Activated T-cell treated with anti-CD3 and anti-CD28 coated beads for 1 hour (primary cell): ENCODE measurements at places on chromosomes 5 and 9.

- no peak for DNase-seq
These were observed 325.2 kb downstream of the BRINP1 start for GRCh38 chr9:119043996-119044395.

DNA sequence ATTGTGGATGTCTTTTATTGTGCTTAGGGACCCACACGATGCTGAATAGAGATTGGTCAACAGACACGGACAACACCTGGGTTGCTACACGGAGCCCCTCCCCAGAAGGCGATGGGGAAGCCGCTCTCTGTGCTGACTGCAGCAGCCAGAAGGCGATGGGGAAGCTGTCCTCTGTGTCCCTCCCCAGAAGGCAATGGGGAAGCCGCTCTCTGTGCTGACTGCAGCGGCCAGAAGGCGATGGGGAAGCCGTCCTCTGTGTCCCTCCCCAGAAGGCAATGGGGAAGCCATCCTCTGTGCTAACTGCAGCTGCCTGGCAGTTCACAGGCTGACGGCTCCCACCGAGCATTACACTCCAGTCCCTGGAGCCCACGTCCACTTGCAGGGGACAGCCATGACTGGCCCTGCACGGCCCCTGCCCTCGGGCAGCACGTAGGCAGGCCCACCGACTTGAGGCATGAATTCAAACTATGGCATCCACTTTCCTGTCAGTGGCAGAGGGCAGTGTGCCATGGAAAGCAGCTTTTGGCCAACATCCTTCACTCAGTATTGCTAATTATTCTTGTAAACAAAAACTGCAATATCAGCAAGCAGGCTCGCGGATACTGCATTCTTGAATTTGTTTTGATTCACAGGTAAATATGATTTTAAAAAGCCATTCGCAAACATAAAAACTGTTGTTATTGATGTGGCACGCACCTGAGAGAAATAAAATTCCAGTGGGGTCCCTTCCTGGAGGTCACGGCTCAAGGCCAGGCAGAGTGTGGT, 48.1 kb upstream of the CLPTM1L start:
- DNase-seq, result no peak

DNA sequence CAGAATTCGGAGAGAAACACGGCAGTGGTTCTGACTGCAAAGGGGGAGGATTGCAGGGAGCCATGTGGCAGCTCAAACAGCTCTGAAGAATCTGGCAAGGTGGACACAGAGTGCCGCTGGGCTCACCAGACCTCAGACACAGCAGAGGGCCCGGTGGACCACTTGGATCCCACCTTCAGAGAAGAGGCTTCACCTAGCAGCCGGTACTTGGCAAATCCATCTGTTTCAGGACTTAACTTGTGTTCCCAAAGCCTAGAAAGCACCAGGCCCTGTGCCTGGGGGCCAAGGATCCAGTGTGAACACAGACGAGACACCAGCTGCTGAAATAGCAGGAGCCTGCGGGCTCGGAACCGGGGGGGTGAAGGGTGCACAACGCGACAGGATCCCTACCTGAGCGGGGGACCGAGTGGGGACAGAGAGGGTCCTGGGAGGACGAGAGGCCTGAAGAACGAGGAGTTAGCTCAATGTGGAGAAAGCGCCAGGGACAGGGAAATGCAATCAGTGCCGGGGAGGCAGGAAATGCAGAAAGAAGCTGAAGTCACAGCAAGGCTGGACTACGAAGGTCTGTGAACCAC, 44.6 kb downstream of the BTNL9 start:
- DNase-seq, result no peak

DNA sequence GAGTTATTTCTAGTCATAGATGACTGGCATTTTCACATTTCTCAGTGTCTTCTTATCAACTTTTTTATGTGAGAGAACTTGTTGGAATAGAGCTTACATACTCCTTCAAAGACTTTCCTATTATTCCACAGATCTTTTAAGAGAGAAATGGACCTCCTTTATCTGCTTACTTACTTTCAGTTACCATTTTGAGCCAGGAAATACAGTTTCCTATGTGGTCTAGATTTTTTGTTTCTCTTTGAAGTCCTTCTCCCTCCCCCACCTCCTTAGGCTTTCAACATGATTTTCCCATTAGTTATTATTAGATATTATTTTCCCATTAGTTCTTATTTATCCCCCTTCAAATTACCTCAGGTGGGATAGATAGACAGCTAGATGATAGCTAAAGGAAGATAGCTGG, 289.1 kb upstream of the ITGA1 start:
- DNase-seq, result no peak

GRCh38 chr9:18451406-18451805, 22.5 kb upstream of the ADAMTSL1 start:
- DNase-seq, result no peak

DNA sequence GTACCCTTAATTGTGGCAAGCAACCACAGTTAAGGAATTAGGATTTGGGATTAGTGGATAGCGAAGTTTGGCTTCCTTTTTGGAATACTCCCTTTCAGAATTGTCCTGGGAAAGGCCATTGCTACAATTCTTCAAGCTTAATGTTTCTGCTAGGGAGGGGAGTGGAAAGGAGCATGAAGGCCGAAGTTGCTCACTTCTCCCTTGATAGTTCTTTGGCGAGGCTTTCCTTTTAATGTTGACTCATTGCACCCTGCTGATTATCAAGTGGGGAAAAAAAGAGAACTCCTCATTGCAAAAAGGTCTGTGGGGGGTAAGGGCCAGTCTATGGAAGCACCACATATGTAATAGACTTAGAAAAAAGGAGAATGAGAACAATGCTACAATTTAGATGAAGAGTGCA, 30.7 kb downstream of the GRIN3A start:
- DNase-seq, result no peak

DNA sequence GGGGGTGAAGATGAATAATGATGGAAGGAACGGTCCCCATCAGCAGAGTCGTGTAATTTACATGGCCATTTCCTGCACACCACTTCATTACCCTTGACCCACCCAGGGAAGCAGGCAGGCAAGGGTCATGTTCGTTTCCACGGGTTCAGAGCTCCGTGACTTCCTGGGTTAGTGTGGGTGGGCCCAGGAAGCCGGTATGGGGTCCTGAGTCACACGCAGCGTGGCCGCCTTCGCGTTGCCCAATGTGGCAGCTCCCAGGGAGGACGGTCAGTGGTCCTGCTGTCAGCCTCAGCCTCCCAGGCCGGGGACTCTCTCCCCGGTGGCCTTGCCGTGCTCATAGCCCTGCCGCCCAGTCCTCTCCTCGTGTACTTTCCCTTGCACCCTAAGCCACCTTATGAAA, 5.1 kb upstream of the TERT start:
- no peak for DNase-seq

- DNase-seq, result no peak
These were observed 7.8 kb downstream of the RMI1 start for GRCh38 chr9:83988411-83988810.

GRCh38 chr5:151238303-151238741, 14.4 kb upstream of the CCDC69 start:
- DNase-seq, result no peak

DNA sequence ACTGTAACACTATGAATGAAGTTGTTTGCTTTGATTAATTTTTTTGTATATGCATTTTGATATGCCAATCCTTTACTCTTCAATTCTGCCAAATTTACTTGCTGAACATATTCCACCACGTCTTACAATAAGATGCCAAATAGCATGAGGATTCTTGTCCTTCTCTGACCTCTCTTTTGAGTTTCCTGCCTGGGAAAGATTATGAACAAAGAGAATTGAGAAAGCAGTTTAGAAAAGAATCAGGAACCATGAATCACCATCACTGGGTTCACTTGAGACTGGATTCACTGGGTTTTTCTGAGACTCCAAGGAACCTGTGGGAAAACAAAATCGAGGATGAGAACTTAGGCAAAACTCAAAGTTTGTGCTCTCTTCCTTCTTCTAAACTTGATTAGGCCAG, 256.5 kb downstream of the CETN3 start:
- DNase-seq, result no peak

- DNase-seq, result no peak
These were observed 182.2 kb downstream of the AOPEP start for GRCh38 chr9:94908583-94909249.

- DNase-seq, result peak; percentile 24
These were observed 525.6 kb downstream of the PDE4D start for GRCh38 chr5:59367791-59368394.

GRCh38 chr9:36603006-36603405, 30.3 kb downstream of the MELK start:
- no peak for DNase-seq

GRCh38 chr5:37847978-37848425, 8.2 kb upstream of the GDNF start:
- DNase-seq, result no peak

GRCh38 chr9:124000784-124001457, 10.6 kb upstream of the LHX2 start:
- no peak for DNase-seq

DNA sequence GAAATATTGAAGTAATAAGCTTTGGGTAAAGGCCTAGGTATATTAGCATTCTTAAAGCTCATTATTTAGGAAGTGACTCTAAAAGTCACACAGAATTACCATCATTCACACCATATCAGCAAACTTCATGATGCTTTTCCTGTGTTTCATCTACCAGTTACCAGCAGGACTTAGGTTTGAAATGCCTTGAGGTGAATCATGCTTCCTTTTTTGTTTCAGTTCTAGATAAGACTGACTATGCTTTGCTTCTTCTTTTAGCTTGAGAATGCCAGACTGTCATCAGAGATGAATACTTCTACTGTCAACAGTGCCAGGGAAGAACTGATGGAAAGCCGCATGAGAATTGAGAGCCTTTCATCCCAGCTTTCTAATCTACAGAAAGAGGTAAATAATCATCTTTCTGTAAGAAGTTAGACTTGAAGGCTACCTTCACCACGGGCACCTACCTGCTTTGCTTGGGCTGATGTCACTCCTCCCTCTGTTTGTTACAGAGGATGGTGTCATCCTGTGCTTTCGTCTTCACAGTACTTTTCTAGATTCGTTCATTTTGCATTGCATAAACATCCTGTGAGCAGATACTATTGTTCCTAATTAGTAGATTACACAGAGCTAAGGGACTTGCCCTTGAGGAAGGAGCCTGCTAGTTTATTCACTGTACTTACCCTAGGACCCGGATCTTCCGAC, 34.7 kb downstream of the LMNB1 start:
- DNase-seq, result no peak

GRCh38 chr5:65971643-65972042, 45.3 kb downstream of the ERBIN start:
- no peak for DNase-seq

GRCh38 chr5:155258161-155258560, 244.6 kb downstream of the KIF4B start:
- DNase-seq, result no peak

GRCh38 chr9:95103871-95104580, 213.5 kb downstream of the FANCC start:
- DNase-seq, result no peak

DNA sequence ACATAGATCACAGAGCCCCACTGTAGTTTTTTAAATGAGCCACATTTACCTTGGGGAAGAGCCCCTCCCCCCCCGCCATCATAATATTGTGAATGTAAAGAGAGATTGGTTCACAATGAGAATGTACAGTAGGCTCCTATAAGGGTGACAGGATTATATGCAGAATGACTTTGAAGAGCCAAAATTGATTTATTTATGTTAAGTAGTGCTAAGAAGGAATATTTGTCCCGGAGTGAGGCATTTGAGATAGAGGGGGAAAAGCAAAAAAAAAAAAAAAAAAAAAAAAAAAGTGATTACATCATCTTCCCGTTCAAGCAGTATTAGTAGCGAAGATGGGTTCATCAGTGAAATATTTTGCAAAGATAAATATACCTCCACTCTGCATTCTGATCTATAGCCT, 73.9 kb downstream of the PIK3R1 start:
- DNase-seq, result no peak
